ENCODE measurements at places on chromosomes 4 and X.

DNA sequence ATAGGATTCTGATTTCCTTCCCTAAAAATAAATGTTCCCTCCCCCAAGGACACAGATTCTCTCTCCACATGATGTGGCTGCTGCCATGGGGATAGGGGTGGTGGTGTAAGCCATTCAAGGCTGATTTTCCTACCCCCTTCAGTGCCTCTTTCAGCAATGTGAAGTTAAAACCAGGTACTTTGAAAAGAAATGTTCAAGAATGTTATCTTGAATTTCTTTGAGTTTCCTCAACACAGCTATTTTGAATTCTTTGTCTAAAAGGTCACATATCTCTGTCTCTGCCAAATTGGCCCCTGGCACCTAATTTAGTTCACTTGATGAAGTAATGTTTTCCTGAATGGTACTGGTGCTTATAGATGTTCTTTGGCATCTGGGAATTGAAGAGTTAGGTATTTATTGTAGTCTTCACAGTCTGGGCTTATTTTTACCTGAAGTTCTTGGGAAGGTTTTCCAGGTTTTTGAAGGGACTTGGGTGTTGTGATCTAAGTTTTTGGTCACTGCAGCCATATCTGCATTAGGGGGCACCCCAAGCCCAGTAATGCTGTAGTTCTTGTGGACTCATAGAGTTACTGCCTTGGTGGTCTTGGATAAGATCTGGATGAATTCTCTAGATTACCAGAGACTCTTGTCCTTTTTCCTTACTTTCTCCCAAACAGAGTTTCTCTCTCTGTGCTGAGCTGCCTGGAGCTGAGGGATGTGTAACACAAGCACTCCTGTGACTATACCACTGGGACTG lies 7.6 kb upstream of the DIPK2B start:
- no peak for DNase-seq

DNA sequence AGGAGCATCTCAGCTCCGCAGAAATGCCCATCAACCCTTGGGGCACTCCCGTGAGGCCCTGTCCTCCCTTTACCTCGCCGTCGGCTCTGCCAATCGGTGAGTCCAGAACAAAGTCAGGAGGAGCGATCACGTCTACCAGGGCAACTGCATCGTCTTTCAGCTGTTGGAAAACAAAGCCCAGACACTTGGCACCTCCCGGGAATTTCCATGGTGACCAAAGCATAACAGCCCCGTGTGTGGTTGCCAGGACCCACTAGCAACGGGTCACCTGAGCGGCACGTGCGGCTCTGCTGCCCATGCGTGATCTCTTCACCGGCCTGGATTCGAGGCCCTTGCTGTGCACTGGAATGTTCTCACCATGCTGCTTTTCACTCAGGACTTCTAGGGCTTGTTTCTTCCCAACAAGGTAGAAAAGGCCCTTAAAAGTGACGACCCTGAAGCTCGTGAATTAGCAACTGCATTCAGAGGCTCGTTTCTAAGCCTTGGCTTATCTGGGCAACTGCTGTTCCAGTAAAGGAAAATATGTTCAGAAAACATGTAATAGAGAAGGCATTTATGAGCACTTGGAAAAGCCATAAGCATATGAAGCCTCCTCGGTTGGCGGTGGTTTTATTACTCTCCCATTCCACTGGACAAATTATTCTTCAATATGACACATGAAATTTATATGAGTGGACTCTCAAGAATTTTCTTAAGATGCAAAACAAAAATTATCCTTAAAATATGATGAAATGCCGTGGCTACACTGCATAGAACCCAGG lies 69.5 kb downstream of the ACOX3 start:
- DNase-seq: peak; percentile 43

GRCh38 chr4:138226351-138226750 lies 15.8 kb downstream of the SLC7A11 start:
- DNase-seq: no peak

DNA sequence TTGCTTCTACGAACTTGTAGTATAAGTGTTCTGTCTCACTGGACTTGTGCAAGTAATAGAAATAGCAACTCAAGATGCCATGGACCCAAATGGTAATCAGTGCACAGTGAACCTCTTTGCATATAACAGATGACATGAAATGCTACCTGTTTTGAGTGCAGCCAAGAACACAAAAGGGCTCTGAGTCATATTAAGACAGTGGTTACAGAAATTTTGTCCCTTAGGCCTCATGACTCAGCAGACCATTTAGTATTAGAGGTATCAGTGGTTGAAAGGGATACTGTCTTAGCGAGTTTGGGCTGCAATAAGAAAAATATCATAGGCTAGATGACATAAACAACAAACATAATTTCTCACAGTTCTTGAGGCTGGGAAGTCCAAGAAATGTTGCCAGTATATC lies 502.9 kb upstream of the PCDH10 start:
- DNase-seq: no peak

- DNase-seq: no peak
Measured at GRCh38 chr4:112290341-112290740, 4.6 kb upstream of the TIFA start.

- no peak for DNase-seq
Measured at GRCh38 chr4:111864066-111864465, 281.2 kb upstream of the FAM241A start.

DNA sequence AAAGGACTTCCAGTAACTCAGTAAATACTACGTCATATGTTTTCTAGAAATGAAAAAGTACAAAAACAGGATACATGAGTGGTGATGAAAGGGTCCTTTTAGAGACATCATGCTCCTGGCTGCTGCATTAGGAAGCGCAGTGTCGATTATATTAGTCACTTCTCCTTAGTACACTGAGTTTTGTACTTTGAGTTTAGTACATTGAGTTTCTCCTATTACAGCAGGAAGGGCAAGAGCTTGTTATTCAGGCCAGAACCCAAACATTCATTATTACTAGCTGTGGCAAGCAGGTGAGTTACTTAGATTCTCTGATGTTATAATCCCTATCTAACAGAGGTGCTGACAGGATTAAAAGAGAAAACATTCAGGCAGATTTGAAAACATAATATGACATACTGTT lies 21.3 kb downstream of the RPGR start:
- DNase-seq: no peak

GRCh38 chrX:110081320-110081719 lies 78.4 kb downstream of the TMEM164 start:
- no peak for DNase-seq

DNA sequence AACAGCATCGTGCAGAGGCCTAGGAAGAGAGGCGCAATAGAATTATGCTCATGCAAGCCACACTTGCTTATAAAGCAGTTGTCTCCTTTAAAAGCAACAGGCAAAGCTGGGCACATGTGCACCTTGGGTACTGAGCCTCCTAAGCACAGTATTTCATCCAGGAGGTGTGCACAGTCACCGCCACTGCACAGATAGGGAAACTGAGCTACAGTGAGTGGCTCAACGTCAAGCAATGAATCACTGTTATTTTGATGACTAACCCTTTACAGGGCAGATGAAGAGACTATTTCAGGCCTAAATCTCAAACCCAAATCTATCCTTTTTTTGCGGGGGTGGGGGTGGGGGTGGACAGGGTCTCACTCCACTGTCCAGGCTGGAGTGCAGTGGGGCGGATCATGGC lies 42.3 kb downstream of the BCOR start:
- DNase-seq: peak; percentile 5

DNA sequence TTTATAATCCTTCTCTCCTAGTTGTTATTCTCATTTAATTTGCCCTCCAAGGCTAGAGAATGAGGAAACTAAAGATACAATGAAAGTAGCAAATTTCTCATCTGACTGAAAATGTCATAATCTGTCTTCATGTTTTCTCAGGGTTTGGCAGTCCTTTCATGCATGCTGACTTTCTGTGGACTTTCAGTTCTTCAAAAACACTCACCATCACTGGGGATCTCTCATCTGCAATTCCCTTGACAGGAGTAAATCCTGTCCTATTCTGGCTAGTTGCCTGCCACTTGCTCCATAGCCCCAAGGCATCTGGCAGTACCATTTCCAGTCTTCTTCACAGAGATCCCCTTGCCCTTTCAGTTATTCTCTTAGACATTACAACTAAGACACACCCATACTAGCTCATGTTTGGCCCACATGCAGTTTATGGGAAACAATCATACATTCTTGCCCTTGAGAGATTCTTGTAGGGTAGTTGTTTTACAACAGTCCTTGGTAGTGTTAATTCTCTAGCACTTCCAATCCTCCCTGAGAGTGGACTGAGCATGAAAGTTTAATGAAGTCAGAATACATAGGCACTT lies 449.7 kb upstream of the KLHL4 start:
- DNase-seq: no peak

- no peak for DNase-seq
Measured at GRCh38 chr4:24256066-24256465, 328.3 kb downstream of the DHX15 start.

GRCh38 chr4:70687821-70688794 lies at the start of gene UTP3:
Gene UTP3 (plus strand): TSS chr4:70688532. CDS start chr4:70688678, 146 bp downstream.
- peak; percentile 95 for DNase-seq

DNA sequence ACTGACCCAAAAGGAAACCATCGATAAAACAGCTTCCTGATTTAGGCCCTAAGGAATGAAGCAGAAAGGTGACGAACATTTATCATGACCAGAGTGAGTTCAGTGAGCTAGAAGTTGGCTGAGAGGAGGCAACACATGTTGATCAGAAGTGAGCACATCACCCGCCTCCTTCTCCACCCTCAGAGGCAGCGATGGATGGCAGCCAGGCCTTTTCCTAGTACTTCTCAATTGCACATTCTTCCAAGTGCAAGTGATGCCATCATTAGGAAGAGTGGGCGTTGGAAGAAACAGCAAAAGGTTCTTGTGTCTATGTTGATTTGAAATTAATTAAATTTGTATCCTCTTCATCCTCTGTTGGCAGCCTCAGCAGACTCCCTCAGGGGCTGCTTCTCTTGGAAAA lies 51.7 kb downstream of the TMEM154 start:
- DNase-seq: no peak

- DNase-seq: no peak
Measured at GRCh38 chr4:52425751-52426326, 233.3 kb downstream of the USP46 start.

DNA sequence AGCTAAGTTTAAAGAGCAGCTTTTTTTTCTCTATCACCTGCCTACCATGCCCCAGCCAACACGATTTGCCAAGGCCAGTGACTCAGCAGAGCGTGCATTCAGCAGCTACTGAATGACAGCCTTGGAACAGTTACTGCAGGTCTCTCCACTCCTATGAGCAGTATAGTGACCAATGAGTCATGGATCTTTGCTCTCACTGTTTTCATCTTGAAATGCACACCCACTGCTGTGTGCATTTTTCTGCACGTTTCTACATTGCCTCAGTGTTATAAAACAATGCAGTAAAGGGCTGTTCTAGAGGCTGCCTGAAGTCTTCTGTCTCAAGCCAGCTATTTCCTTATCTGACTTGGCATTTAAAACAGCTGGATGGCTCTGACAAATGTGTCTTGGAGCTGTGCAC lies 66.0 kb upstream of the C4orf54 start:
- DNase-seq: peak; percentile 60

- DNase-seq: peak; percentile 52
Measured at GRCh38 chrX:44042751-44043150, 69.6 kb upstream of the NDP start.

DNA sequence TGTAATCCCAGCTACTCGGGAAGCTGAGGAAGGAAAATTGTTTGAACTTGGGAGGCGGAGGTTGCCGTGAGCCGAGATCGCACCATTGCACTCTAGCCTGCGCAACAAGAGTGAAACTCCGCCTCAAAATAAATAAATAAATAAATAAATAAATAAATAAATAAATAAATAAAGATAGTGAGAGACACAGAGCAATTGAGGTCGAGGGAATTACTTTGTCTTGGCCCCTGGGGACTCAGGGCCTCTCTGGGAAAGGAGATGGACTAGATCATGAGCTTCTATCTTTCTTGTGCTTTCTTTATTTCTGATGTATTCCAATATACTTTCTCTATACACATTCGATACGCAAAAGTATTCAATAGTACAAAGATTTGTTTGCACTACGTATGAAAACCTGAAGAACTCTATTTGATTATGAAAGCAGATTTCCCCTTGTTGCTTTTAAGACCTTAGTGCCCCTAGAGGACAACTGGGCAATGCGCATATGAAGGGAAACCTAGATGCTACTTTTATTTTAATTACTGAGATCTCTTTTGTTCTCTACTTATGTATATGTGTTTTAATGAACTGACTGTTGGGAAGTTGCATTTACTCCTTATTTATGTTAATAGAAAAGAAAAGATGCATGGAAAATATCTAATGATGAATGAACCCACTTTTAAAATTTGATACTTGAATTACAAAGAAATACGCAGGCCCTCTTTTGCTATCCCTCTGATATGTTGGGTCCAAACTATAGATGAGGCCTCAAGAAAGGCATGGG lies 12.8 kb upstream of the ELOVL6 start:
- peak; percentile 41 for DNase-seq

DNA sequence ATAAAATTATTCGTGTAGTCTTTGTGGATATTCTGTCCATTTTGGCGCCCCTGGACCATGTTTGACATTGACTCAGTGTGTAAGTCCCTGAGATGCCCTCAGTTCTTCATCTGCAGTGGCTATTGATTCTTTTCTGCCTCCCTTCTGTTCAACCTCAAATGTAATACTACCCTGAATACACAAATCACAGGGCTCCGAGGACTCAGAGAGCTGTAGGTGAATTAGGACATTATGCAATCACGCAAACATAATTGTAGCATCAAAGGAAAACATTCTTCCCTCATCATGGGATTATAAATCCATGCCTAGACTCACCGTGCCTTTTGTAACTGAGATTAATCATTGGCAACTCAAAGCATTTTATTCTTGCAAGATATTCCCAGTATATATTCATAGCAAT lies 161.4 kb upstream of the PACRGL start:
- DNase-seq: no peak

- DNase-seq: no peak
Measured at GRCh38 chr4:96347582-96347981, 507.7 kb downstream of the PDHA2 start.

- DNase-seq: peak; percentile 4
Measured at GRCh38 chrX:47311932-47312774, 58.2 kb upstream of the ZNF157 start.

DNA sequence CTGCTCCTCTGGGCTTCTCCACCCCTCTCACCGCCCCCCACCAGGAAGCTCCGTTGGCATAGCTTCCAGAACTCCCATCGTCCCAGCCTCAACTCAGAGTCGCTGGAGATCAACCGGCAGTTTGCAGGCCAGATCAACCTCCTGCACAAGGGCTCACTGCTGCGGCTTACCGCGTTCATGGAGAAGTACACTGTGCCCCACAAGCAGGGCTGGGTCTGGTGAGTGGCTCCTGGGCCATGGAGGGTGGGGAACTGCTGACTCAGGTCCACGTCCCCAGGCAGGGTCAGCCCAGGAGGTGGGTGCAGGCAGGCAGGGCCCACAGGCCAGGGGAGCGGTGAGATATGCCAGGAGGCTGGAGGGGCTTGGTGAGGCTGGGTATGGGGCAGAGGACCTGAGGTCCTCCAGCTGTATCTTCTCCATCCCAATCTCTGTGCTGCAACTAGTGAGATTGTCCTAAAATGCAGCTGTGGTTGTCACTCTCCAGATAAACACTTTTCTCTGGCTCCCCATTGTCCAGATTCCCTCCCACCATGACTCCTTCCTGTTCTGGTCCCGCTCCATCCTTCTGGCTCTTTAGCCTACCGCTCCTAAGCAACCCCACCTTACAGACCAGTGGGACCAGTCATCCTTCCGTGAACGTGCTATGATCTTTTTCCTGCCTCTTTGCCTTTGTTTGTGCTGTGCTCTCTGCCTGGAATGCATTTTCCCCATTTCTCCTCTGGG lies 71.9 kb downstream of the STARD8 start:
- DNase-seq: no peak
